ENCODE measurements at places on chromosomes 5 and 9. TPM values are rescaled to one million over a fixed set of nuclear protein-coding genes. Genes with fewer than 3 reads are reported as not detected.
A peak's percentile ranks its signal among the peaks of the same experiment; 100 is the strongest.

Gene ABO
- not detected for total RNA-seq

Gene FLT4
- not detected for total RNA-seq

Gene RNF183
- total RNA-seq, result not detected

Gene SPINK7
- total RNA-seq, result not detected

DNA sequence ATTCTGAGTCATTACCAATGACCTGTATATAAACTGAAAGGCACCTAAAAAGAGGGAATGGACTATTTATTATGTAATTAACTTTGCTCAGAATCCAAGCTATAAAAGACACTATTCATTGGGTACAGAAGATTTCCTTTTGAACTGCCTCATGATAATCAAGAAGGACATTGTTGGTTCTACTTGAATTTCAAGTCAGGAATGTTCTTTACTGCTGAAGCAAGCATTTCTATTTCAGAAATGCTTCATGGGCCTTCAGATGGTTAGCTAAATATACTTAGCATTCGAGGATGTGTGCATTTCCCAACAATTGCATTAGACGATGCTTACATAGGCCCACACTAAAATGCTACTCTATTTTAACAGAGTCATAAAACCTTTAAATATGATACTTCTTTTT lies 658.2 kb upstream of the DMAC1 start:
- H3K36me3 ChIP-seq, result no peaks in the 10 kb centered on the region
- no peak overlapping the region for H3K27ac ChIP-seq
- H3K4me1 ChIP-seq, result no peaks in the 10 kb centered on the region

DNA sequence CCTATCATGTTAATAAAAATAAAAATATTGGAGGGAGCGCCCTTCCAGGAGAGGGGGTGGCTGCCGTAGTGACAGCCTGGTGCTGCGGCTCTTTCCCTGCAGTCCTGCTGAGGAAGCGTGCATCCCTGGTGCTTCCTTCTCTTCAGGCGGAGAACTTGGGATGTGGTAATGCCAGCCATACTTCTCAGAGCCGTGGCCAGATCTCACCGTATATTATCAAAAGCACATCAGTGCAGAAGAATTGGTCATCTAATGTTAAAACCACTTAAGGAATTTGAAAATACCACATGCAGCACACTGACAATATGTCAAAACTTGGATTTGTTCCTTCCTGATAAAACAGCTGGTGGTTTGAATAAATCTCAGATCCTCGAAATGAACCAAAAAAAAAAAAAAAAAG lies 17.7 kb downstream of the C9orf40 start:
- no peaks in the 10 kb centered on the region for H3K36me3 ChIP-seq
- no peak overlapping the region for H3K27ac ChIP-seq
- no peak overlapping the region for H3K4me3 ChIP-seq
- no peak for DNase-seq

DNA sequence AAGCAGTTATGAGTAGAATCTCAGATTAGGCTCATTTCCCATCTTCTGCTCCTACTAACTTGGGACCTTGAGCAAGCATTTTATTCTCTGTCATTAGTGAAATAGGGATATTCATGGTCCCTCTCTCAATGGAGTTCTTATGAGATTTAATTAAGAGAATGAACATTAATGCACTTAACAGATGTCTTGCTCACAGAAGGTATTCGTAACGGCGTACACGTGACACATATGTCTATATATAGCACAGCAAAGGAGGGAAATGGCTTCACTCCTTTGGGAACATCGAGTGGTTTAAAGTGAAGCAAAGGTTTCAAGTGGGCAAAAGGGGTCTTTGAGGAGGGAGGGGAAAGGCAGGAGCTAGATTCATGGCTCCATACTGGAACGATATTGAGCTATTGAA lies 24.6 kb downstream of the KDM4C start:
- no peak overlapping the region for H3K27ac ChIP-seq
- peaks cover 32% of the 10 kb centered on the region for H3K4me1 ChIP-seq
- DNase-seq, result no peak
- H3K27me3 ChIP-seq, result peaks cover 2% of the 10 kb centered on the region
- no peak overlapping the region for H3K4me3 ChIP-seq
- H3K36me3 ChIP-seq, result no peaks in the 10 kb centered on the region

DNA sequence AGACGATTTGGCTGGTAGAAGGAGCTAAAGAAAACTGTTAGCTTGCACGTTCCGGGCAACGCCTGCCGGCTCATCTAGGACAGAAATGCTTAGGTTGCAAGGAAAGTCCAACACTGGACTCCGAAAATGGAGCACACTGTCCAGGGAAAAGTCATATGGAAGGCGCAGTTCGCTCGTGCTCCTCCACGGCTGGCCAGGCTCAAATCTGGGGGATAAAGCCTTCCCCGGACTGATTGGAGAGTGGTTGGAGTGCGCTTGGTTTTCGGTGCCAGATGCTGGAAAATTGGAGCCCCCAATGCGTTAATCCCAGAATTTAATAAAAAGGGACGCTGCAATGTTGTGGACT lies 955 bp downstream of the CDH6 start:
- no peaks in the 10 kb centered on the region for H3K36me3 ChIP-seq
- H3K27me3 ChIP-seq, result peaks cover 26% of the 10 kb centered on the region
- H3K4me3 ChIP-seq, result peak overlapping the region; percentile 83
- no peak for DNase-seq
- H3K4me1 ChIP-seq, result peaks cover 36% of the 10 kb centered on the region

DNA sequence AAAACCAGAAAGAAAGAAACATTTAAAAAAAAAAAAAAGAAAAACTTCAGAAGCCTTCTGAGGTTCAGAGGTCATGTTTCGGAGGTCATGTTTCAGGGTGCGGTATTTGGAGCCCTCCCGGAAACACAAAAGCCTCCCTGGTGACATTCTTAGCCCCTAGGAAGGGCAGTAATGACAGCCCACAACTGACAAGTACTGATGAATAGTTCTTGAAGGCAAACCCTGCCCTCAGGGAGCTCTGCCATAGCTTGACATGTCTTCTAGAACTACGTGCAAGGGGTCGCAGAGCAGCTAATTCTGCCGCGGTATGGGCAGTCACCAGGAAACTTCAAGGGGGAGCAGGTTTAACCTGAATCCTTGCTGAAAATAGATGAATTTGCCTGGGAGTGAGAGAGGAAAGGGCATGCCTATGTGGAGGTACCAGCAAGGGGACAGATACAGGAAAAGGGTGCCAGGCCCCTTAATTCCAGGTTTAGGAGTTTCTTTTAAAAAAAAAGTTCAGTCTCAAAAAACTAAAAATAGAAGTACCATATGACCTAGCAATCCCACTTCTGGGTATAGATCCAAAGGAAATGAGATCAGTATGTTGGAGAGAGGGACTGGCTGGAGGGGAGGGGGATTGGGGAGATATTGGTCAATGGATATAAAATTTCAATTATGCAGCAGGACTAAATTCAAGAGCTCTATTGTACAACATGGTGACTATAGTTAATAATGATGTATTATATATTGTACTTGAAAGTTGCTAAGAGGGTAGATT lies 98.4 kb downstream of the C9orf152 start:
- peaks cover 14% of the 10 kb centered on the region for H3K36me3 ChIP-seq
- H3K27ac ChIP-seq, result peak overlapping the region; percentile 71
- no peak for DNase-seq
- H3K4me3 ChIP-seq, result no peak overlapping the region
- H3K4me1 ChIP-seq, result peaks cover 60% of the 10 kb centered on the region
- H3K27me3 ChIP-seq, result peaks cover 4% of the 10 kb centered on the region

- peaks cover 13% of the 10 kb centered on the region for H3K27me3 ChIP-seq
- DNase-seq, result no peak
- no peak overlapping the region for H3K4me3 ChIP-seq
Measured at GRCh38 chr9:108077556-108077955, 588.0 kb upstream of the KLF4 start.

DNA sequence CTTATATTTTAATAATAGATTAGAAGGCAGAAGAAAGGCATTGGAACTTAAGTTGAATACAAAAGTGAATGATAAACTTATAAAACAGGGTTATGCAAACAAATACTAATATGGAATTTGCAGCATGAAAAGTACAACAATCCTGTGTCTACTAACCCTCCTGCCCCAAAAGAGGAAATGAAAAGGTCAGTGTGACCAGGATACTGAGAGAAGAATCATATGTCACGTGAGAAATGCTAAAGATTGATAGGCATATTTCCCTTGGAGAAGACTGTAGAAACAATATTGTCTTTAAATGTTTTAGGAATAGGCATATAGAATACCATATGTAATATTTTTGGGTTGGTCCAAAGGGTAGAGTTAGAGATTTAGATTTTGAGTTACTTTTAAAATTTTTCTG lies 3.8 kb downstream of the WDR36 start:
- no peak for DNase-seq
- H3K27ac ChIP-seq, result no peak overlapping the region
- H3K27me3 ChIP-seq, result no peaks in the 10 kb centered on the region
- H3K4me3 ChIP-seq, result no peak overlapping the region

DNA sequence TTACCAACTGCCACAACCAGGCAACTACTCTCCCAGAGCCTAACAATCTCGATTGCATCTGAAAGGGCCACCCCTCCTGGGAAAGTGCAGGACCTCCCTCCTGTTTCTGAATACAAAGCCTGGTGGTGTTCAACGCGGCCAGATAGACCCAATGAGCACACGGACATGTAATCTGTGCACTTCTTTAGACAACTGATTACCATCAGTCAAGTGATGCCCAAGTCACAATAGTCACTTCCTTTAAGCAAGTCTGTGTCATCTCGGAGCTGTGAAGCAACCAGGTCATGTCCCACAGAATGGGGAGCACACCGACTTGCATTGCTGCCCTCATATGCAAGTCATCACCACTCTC lies 739 bp downstream of the C9orf72 start:
- H3K36me3 ChIP-seq, result no peaks in the 10 kb centered on the region
- H3K27ac ChIP-seq, result peak overlapping the region; percentile 96
- H3K27me3 ChIP-seq, result peaks cover 3% of the 10 kb centered on the region
- H3K4me3 ChIP-seq, result peak overlapping the region; percentile 90
- peak; percentile 43 for DNase-seq

- H3K36me3 ChIP-seq, result no peaks in the 10 kb centered on the region
- no peak overlapping the region for H3K27ac ChIP-seq
- H3K4me1 ChIP-seq, result peaks cover 9% of the 10 kb centered on the region
- DNase-seq, result no peak
Measured at GRCh38 chr5:142836048-142836447, 65.9 kb downstream of the ARHGAP26 start.

DNA sequence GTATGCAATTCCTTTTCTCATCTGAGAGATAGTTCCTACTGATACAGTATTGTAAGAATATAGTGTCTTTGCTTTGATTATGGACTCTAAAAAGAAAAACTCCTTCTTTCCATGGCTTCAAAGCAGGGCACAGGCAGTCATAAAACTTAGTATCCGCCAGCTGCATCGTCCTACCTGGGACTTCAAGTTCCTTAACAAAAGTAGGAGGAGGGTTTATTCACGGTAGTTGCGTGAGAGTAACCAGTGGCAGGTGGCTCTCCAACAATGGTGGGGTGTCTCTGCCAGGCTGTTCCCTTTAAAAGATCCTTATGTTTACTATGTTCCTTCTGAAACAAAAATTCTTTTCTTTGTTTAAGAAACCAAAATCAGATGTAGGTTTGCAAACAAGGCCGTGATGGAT lies 173.5 kb upstream of the DMAC1 start:
- DNase-seq, result no peak
- no peaks in the 10 kb centered on the region for H3K4me1 ChIP-seq
- H3K36me3 ChIP-seq, result no peaks in the 10 kb centered on the region
- H3K4me3 ChIP-seq, result no peak overlapping the region

DNA sequence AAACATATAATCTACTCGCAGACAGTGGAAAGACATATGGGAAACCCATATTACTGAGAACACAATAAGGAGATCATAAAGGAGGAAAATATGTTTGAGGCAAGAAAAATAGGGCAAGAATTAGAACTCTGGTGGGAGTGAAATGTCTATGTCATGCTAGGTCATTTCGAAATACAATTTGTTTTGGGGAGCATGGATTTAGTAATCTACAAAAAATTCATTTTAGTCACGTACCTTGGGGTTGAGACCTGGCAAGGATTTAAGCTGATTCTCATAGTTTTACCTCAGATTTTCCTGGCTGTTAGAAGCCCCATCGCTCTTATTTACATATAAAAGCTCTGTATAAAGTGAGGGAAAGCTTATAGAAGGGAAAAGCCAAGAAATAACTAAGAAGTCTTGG lies 11.5 kb upstream of the CSNK1G3 start:
- no peak overlapping the region for H3K4me3 ChIP-seq
- peaks cover 22% of the 10 kb centered on the region for H3K4me1 ChIP-seq
- peaks cover 3% of the 10 kb centered on the region for H3K27me3 ChIP-seq
- H3K27ac ChIP-seq, result no peak overlapping the region
- DNase-seq, result no peak
- H3K36me3 ChIP-seq, result no peaks in the 10 kb centered on the region

GRCh38 chr9:137606734-137607138 lies 1.2 kb downstream of the ARRDC1 start:
- peaks cover 19% of the 10 kb centered on the region for H3K4me1 ChIP-seq
- H3K27me3 ChIP-seq, result peaks cover 4% of the 10 kb centered on the region
- H3K36me3 ChIP-seq, result no peaks in the 10 kb centered on the region
- H3K4me3 ChIP-seq, result peak overlapping the region; percentile 82
- peak overlapping the region; percentile 13 for H3K27ac ChIP-seq
- no peak for DNase-seq

- DNase-seq, result no peak
- H3K4me3 ChIP-seq, result no peak overlapping the region
- no peak overlapping the region for H3K27ac ChIP-seq
- H3K4me1 ChIP-seq, result no peaks in the 10 kb centered on the region
- no peaks in the 10 kb centered on the region for H3K36me3 ChIP-seq
Measured at GRCh38 chr9:95666096-95666784, 149.5 kb upstream of the PTCH1 start.

DNA sequence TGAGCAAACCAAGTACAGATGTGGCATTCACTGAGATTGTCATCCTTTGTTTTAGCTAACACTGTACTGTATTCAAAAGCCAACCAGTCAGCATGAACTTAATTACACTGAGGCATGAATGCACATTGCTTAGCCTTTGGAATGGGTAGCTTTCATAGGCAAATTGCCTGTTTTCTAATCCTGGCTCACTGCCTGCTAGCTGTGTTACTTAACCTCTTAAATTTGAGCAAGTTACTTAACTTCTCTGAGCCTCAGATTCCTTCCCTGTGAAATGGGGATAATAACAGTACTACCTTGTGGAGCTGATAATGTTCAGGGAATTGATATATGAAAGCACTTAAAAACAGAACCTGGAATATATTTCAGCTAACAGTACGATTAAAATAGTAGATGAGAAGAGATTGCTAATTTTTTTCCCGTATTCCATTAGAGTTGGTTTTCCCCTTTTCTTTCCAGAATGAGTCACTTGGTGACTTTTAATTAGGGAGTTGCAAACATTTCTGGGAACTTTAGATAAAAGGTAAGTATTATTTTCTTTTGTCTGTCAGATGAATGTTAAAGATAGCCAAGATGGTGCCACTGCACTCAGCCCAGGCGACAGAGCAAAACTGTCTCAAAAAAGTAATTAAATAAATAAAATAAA lies 43.9 kb downstream of the ARRDC3 start:
- no peak overlapping the region for H3K27ac ChIP-seq
- no peaks in the 10 kb centered on the region for H3K36me3 ChIP-seq
- no peak overlapping the region for H3K4me3 ChIP-seq
- DNase-seq, result no peak
- H3K4me1 ChIP-seq, result peaks cover 6% of the 10 kb centered on the region
- H3K27me3 ChIP-seq, result no peaks in the 10 kb centered on the region

All from HFFc6 (cell line).